ENCODE measurements at places on chromosomes 7 and 10.
A peak's percentile ranks its signal among the peaks of the same experiment; 100 is the strongest.

DNA sequence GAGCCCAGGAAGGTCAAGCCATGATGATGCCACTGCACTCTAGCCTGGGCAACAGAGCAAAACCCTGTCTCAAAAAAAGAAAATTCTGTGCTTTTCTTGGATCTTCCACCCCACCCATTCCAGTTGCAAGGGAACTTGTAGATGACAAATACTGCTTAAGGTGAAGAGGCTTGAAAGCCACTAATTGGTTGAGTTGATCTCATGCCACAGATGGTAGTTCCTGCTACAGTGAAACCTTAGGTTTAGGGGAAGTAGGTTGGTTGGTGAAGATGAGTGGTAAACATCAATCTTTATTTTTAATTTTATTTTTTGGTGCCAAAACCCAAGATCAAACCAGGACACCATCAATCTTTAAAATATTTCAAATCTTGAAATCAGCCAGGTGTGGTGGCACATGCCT is 2.9 kb upstream of the GDI2 start:
- DNase-seq, result no peak

- DNase-seq, result peak; percentile 49
Measured at GRCh38 chr10:33248638-33249037, 85.8 kb downstream of the NRP1 start.

- peak; percentile 59 for DNase-seq
Measured at GRCh38 chr7:21767300-21767900, 178.3 kb downstream of the CDCA7L start.

DNA sequence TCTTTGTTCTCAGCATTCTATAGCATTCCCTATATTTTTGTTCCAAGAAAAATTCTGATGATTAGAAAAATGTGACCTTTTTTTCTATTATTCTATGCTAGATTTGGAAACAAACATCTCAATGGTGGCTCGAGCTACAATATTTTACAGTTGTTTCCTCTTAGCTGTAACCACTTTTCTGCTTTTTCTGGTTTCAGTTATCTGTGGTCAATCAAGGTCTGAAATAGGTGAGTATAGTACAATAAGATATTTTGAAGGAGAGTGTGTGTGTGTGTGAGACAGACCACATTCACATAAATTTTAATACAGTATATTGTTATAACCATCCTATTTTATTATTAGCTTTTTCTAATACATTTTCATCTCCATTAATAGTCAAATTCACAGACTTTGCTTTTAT is 564.5 kb upstream of the GHITM start:
- no peak for DNase-seq

GRCh38 chr7:93968911-93969620 is 35.1 kb downstream of the BET1 start:
- no peak for DNase-seq

DNA sequence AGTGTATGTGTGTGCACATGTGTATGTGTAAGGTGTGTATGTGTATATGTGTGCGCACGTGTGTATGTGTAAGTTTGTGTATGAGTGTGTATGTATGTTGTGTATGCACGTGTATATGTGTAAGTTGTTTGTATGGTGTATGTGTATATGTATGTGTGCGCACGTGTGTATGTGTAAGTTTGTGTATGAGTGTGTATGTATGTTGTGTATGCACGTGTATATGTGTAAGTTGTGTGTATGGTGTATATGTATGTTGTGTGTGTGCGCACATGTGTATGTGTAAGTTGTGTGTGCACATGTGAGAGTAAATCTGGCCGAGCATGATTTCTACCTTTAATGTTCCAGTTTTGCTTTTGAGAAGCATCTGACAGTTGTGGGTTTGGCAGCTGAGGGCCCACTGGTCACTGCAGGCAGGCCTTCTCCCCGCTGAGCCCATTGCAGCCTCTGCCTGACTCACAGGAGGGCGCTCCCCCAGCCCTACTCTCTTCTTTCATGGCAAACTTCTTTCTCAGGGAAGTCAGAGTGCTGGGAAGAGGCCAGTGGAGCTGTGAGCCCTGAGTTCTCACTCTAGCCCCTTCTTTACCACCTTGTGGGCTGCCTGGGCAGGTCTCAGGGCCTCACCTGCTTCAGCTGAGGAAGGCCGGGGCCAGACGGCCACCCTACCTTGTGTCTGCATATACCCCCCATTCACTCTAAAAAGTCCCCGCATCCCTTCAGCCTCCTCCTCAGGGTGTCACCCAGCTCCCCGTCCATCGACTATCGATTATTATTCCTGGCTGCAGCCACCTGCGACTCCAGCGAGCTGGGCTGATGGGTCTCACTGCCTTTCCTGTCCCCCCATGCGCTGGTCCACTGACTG is 11.2 kb downstream of the WDR86 start:
- no peak for DNase-seq

DNA sequence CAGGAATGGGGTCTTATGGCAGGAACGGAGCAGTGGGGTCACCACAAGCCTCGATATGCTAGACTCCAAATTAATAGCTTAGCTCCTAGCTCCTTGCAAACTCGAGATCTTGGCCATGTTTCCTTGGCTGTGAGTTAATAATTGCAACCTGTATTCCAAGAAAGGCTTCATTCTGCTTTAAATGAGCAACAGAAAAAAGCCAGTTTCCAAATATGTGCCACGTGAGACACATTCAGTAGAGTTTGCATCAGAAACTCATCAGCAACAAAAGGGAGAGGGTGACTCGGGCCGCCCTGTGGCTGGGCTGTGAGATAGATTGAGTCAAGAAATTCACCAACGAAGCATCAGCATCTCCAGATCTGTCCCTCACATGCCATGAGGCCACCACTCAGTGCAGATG is 112.0 kb downstream of the NPTX2 start:
- no peak for DNase-seq

DNA sequence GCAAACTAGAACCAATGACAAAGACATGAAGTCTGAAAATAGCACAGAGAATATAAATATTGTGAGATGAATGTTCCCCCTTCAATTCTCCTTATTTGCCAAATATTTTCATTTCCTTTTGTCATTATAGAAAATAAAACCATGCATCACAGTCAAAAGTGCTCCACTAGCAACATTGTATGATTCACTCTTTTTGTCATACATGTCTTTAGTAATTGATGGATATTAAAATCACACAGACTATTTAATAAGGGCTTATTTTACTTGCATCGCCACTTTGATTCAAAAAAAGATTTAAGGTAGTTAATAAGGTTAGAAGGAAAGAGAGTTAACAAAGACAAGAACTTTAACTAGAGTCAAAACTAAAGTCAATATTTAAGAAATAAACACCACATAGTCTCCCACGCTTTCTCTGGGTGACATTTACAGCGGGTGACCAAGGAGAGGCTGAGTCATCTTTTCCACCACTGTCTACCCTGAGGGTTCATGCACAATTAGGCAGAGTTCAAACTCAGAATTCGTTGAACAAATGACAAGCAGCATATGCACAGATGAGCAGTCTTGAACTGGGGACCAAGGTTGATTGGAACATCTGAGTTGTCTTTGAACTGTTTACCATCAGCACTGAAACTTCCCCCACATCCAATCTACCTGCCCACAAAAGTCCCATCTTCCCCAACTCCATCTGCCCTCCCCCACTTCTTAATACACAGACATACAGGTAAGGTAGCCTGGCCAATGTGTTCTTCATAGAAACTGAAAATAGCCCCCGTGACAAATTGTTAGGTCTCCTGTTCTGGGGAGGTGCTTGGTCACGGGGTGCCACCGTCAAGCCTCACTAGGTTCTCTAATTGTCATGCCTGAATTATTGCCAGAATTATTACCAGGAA is 42.5 kb downstream of the C7orf25 start:
- peak; percentile 63 for DNase-seq

GRCh38 chr10:101972761-101973160 is 83.2 kb downstream of the ARMH3 start:
- no peak for DNase-seq

DNA sequence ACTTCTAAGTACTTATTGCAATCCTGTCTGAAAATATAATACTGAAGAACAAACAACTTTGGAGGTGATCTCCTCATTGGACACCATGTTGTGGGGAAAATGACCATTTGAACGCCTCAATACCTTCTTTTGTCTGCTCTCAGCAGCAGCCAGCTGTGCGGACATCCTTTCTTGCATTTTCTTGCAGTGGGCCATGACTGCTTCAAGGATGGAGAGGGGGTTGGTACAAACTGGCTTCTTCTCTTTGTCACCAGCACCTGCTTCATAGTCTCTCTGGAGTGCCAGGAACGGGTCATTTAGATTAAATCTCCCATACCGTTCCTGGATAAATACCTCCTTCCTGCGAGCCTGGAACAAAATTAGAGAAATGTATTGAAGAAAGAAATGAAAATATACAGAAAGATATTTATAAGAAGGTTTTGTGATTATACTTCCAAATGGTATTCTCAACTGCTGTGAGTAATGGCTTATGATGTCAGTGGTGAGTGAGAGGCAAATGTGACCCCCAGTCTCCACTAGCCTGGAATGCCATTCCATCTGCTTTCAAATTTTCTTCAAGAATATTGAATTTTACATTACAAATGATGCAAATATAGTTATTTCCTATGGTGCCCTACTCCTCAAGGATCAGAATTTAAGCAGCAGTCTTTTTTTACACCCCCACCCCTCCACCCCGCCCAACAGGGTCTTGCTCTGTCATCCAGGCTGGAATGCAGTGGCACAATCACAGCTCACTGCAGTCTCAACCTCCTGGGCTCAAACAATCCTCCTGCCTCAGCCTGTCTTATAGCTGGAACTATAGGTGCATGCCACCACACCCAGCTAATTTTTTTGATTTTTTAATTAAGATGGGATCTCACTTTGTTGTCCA is 62.4 kb downstream of the CTTNBP2 start:
- DNase-seq, result no peak
